ENCODE measurements at places on chromosomes 7 and 10.
A peak's percentile ranks its signal among the peaks of the same experiment; 100 is the strongest.

GRCh38 chr10:11548768-11549099, 62.7 kb downstream of the USP6NL start:
- no peak for DNase-seq
- H3K4me1 ChIP-seq = no peaks in the 10 kb centered on the region
- no peak overlapping the region for H3K4me3 ChIP-seq
- no peaks in the 10 kb centered on the region for H3K27me3 ChIP-seq

- H3K27ac ChIP-seq = no peak overlapping the region
- H3K4me3 ChIP-seq = no peak overlapping the region
- no peaks in the 10 kb centered on the region for H3K27me3 ChIP-seq
Measured at GRCh38 chr10:70838270-70838805, 22.6 kb downstream of the SGPL1 start.

DNA sequence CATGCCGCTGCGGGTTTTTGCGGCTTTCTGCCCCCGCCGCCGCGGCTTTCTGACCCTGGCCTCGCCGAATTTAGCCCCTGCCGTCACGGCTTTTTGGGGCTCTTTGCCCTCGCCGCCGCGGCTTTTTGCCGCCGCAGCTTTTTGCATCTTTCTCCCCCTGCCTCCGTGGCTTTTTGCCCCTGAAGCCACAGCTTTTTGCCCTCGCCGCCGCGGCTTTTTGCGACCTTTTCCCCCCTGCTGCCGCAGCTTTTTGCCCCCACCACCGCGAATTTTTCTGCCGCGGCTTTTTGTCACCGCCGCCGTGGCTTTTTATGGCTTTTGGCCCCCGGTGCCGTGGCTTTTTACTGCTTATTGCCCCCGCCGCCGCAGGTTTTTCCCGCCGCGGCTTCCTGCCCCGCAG, 636.5 kb downstream of the ZNF716 start:
- H3K36me3 ChIP-seq = no peaks in the 10 kb centered on the region
- no peak overlapping the region for H3K4me3 ChIP-seq
- DNase-seq = no peak
- H3K27ac ChIP-seq = no peak overlapping the region
- no peaks in the 10 kb centered on the region for H3K4me1 ChIP-seq

- no peaks in the 10 kb centered on the region for H3K4me1 ChIP-seq
- H3K4me3 ChIP-seq = no peak overlapping the region
- H3K36me3 ChIP-seq = no peaks in the 10 kb centered on the region
- no peaks in the 10 kb centered on the region for H3K27me3 ChIP-seq
- H3K27ac ChIP-seq = no peak overlapping the region
Measured at GRCh38 chr10:117723343-117723742, 180.8 kb downstream of the EMX2 start.

DNA sequence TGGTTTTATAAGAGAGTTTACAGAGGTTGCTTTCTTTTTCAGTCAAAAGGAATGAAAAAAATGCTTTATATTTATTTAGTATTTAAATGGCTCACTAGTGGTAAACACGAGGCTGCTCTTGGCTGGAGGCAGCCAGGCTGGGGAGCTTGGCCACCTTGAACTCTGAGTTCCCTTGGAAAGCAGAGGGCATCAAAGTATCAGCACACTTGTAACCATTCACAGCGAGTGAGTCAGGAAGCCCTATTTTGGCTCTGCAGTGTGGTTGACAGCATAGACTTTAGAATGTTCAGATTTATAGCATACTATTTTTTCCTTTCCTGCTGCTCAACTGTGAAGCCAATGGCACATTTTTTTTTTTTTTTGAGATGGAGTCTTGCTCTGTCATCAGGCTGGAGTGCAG, 51.6 kb downstream of the CYCS start:
- no peaks in the 10 kb centered on the region for H3K27me3 ChIP-seq
- no peaks in the 10 kb centered on the region for H3K36me3 ChIP-seq
- no peak overlapping the region for H3K27ac ChIP-seq
- no peak overlapping the region for H3K4me3 ChIP-seq
- DNase-seq = no peak

DNA sequence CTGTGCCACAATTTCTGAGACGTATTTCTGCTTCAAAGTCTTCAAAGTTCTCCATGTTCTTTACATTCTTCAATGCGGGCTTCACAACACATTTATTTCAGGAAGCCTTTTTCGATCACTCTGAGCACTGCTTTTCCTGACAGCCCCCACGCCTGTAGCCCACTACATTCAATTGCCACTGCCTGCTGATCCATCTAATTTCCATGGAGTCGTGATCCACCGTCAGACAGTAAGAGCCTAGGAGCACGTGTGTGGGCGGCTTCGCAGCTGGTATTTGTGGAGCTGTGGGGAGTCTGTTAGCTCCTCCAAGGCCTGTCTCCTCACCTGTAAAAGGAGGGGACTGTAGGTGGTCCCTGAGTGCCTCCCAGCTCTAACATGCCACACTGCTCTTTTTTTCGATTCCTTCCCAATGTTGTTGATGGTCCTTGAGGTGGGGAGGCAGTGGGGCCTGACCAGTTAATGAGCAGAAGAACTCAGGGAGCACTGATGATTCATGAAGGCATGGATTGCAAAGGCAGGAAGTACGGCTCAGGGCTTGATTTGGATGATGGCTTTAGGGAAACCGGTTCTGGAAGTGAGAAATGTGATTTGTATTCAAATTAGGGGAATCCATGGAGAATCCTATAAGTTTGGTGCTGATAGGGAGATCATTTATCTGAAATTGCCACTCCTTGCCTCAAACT, 401.1 kb upstream of the PODXL start:
- H3K4me3 ChIP-seq = no peak overlapping the region
- H3K27ac ChIP-seq = no peak overlapping the region
- H3K36me3 ChIP-seq = no peaks in the 10 kb centered on the region
- no peaks in the 10 kb centered on the region for H3K27me3 ChIP-seq
- no peaks in the 10 kb centered on the region for H3K4me1 ChIP-seq

GRCh38 chr7:91264046-91264923, at the start of gene FZD1:
Gene FZD1, plus strand, starts transcription at chr7:91264433. Its CDS starts 448 bp downstream, at chr7:91264881.
- H3K4me1 ChIP-seq = peaks cover 4% of the 10 kb centered on the region
- H3K4me3 ChIP-seq = peak within 1 kb of the TSS; percentile 72
- H3K36me3 ChIP-seq = no peaks in the 10 kb centered on the region

- no peak for DNase-seq
- H3K27ac ChIP-seq = no peak overlapping the region
- peaks cover 6% of the 10 kb centered on the region for H3K36me3 ChIP-seq
Measured at GRCh38 chr7:96179341-96179740, 142.6 kb downstream of the SLC25A13 start.

- DNase-seq = no peak
- H3K4me1 ChIP-seq = no peaks in the 10 kb centered on the region
- H3K27me3 ChIP-seq = no peaks in the 10 kb centered on the region
- no peak overlapping the region for H3K4me3 ChIP-seq
Measured at GRCh38 chr7:79176859-79177477, 276.5 kb downstream of the MAGI2 start.

DNA sequence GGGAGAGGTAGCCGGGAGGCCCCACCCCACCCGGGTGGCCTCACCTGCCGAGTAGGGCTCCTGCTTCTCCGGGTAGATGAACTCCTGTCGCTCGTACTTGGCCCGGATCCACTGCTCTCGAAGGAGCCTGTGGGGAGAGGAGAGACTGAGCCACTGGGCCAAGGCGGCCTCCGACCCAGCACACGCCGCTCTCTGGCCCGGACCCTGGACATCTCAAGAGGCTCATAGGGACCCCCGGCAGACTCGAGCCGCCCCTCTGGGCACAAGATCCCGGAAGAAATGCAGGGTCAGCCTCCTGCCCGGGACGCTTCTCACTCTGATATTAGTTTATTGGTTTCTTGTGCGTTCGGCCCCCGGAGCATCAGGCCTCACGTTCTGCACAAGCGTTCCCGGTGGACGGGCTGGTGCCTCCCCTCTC, 34.5 kb downstream of the ADAP1 start:
- DNase-seq = peak; percentile 80
- H3K36me3 ChIP-seq = no peaks in the 10 kb centered on the region
- H3K4me1 ChIP-seq = peaks cover 31% of the 10 kb centered on the region
- no peaks in the 10 kb centered on the region for H3K27me3 ChIP-seq

GRCh38 chr10:24256619-24257107, 47.7 kb downstream of the KIAA1217 start:
- no peak overlapping the region for H3K27ac ChIP-seq
- no peak overlapping the region for H3K4me3 ChIP-seq
- no peak for DNase-seq

DNA sequence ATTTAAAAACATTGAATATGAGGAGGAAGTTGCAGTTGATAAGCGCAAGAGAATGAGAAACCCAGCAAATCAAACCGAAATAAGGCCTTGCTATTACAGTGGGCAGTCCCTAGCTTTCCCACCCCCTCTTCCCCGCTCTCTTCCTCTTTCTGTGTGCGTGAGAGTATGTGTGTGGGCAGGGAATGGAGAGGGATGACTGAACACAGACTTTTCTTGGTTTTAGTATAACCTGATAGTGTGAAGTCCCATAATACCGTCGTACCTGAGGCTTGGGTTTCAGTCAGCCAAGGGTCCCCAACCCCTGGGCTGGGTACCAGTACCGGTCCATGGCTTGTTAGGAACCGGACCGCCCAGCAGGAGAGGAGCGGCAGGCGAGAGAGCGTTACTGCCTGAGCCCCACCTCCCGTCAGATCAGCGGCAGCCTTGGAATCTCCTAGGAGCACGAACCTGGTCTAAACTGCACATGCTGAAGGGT, 255.3 kb downstream of the CELF2 start:
- H3K27ac ChIP-seq = no peak overlapping the region
- no peak for DNase-seq
- no peaks in the 10 kb centered on the region for H3K4me1 ChIP-seq
- no peaks in the 10 kb centered on the region for H3K27me3 ChIP-seq
- H3K4me3 ChIP-seq = no peak overlapping the region
- no peaks in the 10 kb centered on the region for H3K36me3 ChIP-seq

GRCh38 chr10:21069929-21070700, 173.0 kb upstream of the NEBL start:
- H3K27ac ChIP-seq = no peak overlapping the region
- H3K27me3 ChIP-seq = no peaks in the 10 kb centered on the region
- H3K4me1 ChIP-seq = no peaks in the 10 kb centered on the region
- no peak overlapping the region for H3K4me3 ChIP-seq

GRCh38 chr10:133422807-133423771, 1.3 kb downstream of the SPRN start:
- DNase-seq = no peak
- H3K27me3 ChIP-seq = peaks cover 7% of the 10 kb centered on the region
- no peak overlapping the region for H3K27ac ChIP-seq
- no peak overlapping the region for H3K4me3 ChIP-seq
- no peaks in the 10 kb centered on the region for H3K36me3 ChIP-seq

DNA sequence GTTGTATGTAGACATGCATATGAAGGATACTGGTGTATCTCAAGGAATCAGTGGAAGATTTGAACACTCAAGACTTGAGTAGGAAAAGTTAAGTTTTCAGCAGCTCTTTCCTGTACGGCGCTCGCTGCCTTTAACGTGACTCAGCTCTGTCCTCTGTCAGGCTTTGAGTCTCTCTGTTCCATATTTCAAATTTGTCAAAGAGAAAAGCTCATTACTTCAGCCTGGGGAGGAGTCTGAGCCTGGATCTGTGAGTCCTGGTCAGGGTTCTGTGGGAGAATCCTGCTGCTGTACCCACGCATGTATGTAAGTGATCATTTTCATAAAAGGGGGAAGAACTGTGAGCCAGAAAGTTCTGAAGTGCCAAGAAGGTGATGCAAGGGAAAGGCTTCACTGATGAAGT, 13.8 kb upstream of the MPP7 start:
- no peak overlapping the region for H3K4me3 ChIP-seq
- DNase-seq = no peak
- no peaks in the 10 kb centered on the region for H3K4me1 ChIP-seq
- H3K36me3 ChIP-seq = no peaks in the 10 kb centered on the region
- no peaks in the 10 kb centered on the region for H3K27me3 ChIP-seq

DNA sequence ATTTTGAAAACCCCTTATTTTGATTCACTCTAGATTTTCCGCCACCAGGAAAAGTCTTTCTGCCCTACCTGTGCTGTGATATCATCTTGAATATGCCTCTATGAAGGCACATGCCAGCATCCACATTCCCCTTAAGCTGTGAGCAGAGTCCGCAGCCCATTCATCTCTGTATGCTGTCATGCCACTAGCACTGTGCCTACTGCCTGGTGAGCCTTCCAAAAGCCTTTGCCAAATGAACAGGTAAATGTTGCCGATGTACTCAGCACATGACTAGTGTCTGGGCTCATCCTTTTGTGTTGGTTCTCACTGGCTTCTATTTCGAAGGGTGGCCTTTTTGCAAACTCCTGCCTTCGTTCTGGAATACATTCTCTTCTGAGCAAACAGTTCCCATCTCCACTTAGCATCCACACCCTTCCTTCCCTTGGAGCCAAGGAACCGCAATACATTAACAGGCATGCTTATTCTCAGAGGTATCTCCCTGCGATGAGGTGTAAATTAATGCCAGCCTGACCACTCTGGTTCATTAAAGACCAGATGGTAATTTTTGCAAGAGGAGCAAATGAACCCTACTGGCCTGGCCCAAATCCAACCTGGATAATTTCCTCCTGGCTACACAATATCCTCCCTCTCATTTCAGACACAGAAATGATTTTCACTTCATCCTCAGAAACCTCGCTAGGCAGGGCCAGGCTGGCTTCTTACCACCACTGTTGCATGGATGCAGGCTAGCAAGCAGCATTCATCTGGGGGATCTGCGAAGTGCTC, 339.7 kb upstream of the NFE2L3 start:
- H3K27me3 ChIP-seq = no peaks in the 10 kb centered on the region
- H3K4me1 ChIP-seq = no peaks in the 10 kb centered on the region
- no peaks in the 10 kb centered on the region for H3K36me3 ChIP-seq
- no peak for DNase-seq

DNA sequence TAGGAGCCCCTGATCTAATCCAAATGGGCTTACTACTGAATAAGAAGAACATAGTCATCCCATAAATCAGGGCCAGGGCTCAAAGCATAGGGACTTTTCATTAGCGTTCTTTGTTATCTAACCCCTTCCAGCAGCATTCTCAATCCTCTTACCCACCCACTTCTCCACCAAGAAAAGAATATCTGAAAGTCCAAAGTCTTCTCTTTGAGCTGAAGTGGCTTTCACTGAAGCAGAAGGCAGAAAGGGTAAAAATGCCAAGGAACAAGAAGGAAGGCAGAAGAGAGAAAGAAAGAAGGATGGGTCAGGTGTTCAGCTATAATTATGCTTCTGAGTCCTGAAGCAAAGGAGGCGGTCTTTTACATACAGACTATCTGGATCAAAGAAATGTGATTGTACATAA, 10.2 kb downstream of the TRPV5 start:
- H3K4me1 ChIP-seq = no peaks in the 10 kb centered on the region
- no peaks in the 10 kb centered on the region for H3K36me3 ChIP-seq
- H3K27me3 ChIP-seq = no peaks in the 10 kb centered on the region
- H3K27ac ChIP-seq = no peak overlapping the region

Measured in colonic mucosa (tissue), 4 donors.